CD4-positive, alpha-beta T cell treated with Interferon gamma for 1 hour (primary cell): ENCODE measurements at places on chromosomes 1 and 21.

- no peak for DNase-seq
Observed at GRCh38 chr1:207028884-207029650, 3.5 kb downstream of the C1orf116 start.

DNA sequence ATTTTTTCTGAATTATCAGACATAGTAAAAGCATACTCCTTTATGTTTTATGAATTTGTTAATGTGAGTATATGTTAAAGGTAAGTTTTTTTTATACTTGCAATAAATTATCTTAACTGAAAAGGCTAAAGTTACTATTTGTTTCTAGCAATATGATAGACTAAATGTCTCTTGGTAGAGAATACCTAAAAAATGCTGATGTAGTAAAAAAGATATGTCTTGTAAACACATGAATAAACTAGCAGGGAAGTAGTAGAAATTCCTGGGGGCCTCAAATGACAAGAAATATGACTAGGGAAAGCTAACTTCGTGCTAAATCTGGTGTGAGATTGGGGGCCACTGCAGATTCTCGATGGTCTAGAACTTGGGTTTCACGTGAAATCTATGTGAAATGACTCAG, 188.1 kb upstream of the CACNA1E start:
- DNase-seq, result no peak

DNA sequence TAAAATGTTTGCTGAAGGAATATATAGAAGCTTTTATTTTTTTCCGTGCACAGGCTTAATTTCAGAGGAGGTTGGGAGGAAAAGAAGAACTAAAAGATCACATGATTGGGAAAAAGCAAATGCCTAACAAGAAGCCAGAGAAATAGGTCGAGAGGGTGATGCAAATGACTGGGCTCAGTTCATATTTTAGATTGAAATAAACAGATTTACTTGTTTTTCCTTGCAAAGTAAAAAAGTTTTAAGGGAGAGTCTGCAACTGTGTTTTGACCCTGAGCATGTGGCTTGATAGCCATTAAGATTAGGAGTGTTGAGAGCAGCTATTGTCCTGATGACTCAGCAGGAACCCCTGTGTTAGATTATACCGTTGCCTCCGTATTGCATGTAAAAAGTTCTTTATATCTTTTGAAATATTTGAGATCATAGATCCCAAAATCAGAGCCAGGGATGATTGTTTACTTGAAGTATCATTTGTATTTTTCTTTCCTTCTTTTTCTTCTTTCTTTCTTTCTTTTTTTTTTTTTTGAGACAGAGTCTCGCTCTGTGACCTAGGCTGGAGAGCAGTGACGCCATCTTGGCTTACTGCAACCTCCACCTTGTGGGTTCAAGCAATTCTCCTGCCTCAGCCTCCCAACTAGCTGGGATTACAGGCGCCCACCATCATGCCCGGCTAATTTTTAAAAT, 20.2 kb downstream of the CLIC4 start:
- no peak for DNase-seq

GRCh38 chr1:202575918-202576653, 134.2 kb downstream of the SYT2 start:
- DNase-seq, result no peak

DNA sequence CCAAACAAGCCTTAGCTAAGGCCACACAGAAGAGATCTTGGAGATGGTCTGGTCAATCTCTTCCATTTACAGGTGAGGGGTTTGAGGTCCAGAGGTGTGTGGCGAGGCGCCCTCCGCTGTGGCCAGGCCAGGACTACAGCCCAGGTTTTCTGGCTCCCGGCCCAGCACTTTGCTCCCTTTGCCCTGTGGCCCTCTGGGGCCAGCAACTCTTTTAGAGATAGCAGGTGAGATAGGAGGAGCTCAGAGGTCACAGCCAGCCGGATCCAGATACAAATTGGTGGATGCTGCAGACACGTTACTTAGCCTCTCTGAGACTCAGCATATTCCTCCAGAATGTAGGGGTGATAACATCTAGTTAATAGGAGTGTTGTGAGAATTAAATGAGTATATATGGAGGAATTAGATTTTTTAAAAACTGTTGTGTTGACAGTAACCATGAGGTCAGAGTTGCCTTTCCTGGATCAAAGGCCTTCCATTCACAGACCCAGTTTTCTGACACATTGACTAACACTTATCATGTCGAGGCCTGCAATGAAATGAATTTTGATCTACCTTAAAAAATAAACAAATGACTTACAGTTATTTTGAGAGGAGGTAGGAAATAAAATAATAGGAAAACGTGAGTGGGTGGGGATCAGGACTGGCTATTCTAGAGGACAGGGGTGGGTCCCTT, 16.6 kb downstream of the TEX35 start:
- DNase-seq, result no peak

GRCh38 chr1:2312515-2313301, 78.6 kb downstream of the MORN1 start:
- no peak for DNase-seq

DNA sequence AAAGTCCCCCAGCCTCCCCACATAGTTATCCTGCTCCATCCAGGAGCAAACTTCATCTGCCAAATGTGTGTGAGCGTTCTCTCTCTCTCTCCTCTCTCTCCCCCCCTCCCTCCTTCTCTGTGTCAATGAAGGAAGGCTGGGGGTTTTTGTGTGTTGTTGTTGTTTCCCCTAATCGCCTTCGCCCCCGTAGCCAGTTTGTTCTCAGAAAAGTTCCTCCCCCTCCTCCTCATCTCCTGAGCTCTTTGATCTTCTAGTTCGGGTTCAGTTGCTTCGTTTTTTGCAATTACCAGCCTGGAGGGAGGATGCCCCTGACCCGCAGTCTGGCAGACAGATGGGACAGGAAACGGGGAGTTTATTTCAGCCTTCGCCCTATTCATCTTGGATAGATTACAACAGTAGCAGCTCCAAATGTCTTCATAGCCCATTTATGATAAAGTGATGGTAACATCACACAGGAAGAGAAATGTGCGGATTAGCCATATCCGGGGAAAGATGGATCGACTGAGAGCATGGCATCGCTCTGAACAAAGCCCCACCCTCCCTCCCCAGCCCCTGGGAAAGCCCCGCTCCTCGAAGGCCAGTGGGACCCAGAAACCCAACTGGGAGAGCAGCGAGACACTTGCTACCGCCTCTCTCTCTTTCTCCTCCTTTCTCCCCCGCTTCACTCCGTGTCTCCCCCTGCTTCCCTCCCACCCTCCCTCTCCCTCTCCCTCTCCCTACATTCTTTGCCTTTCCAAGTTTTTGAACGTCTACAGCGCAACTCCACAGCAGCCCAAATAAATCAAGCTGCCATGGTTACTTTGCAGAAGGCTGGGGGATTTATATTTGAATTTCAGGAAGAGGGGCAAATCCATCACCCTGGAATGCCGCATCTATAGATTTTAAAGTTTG, 139.7 kb upstream of the ARHGEF16 start:
- DNase-seq, result no peak

- no peak for DNase-seq
Observed at GRCh38 chr1:6788946-6789345, 3.7 kb downstream of the CAMTA1 start.

GRCh38 chr21:41620541-41620940, 112.6 kb upstream of the TMPRSS2 start:
- DNase-seq, result no peak

- DNase-seq, result no peak
Observed at GRCh38 chr1:61457526-61458040, 267.4 kb downstream of the TM2D1 start.
